Hepatic stellate cell (primary cell): ENCODE measurements at places on chromosomes 6 and 20.

DNA sequence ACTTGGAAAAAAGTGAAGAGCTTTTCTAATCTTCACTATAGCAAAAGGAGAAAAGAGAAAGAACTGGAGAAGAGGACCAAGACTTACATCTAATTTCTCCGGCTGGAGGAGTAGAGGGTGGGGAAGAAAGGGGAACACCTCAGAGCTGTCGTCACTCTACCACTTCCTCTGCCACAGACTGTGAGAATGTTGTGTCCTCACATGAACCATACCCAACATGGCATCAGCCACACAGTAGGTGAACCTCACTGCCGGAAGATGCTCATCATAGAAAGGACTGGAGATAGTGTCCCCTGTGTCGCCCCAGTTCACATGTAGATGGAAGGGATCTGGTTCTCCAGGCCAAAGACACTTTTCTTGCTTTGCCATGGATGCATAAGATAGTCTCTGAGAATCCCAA lies 604.4 kb upstream of the NOX3 start:
- no peak for DNase-seq

DNA sequence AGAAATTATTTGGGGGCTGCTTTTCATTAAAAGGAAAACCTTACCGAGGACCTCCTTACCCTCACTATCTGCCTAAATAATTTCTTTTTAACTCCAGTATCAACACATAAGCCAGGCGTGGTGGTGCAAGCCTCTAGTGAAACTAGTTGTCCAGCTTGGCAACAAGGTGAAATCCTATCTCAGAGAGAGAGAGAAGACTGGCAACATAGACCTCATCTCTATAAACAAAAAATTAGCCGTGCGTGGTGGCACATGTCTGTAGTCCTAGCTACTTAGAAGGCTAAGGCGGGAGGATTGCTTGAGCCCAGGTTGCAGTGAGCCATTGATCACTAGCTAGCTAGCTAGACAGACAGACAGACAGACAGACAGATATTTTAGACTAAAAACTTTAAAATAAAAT lies 92.5 kb downstream of the ARMC2 start:
- DNase-seq = no peak

- DNase-seq = no peak
These were observed 253.4 kb downstream of the PHACTR1 start for GRCh38 chr6:12969966-12970365.

GRCh38 chr6:31418251-31418650 lies 14.9 kb downstream of the MICA start:
- DNase-seq = no peak

DNA sequence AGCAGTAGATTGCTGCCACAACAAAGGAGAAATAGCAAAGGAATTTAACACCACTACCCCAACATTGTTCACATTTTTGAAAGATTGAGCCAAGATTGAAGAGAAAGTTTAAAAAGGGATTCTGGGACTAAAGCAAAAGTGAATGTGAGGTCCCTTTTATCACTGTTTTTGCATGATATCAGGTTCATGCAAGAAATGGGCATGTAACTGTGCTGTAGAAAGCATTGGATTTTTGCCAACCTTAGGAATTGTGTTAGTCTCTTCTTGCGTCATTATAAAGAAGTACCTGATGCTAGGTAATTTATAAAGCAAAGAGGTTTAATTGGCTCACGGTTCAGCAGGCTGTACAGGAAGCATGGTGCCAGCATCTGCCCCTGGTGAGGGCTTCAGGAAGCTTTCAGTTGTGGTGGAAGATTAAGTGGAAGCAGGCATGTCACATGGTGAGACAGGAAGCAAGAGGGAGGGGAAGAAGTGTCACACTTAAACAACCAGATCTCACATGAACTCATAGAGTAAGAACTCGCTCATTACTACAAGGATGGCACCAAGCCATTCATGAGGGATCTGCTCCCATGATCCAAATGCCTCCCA lies 4.6 kb upstream of the GJB7 start:
- DNase-seq = no peak

- DNase-seq = no peak
These were observed 387.7 kb downstream of the BTBD3 start for GRCh38 chr20:12305188-12305950.

DNA sequence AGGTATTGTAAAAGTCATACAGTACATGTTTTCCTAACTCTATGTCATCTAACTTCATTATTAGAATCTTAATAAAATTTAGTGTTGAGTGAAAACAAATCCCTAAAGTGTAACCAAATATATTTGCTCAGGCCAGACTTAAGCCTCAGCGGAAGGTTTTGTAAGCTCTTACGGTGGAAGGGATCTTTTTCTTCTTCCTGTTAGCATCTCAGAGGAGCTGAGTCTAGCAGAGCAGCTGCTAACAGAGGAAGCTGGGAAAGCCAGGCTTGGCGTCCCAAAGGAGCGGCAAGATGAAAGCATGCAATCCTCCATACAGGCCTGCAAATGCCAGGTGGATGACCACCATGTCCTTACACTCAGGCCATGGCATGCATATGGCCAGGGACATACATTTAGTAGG lies 72.4 kb downstream of the ADTRP start:
- no peak for DNase-seq

GRCh38 chr6:30618270-30618797 lies 694 bp downstream of the MRPS18B start:
- DNase-seq = no peak

DNA sequence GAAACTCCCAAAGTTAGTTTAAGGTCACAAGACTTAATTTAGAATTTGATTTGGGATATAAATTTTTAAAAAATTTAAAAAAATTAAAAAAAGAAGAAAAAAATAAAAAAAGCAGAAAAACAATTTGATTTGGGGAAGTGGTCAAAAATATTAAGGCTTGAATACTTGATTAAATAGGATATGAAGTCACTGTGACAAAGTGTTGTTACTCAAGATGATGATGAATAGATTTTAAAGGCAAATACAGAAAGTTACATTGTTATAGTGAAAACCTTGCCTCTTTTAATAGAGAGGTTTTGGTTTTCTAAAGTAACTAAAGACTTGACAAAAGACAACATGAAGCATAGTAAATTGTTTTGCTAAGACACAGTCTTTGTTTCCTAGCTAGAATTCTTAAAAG lies 7.2 kb downstream of the CST9 start:
- DNase-seq = no peak

GRCh38 chr6:156131221-156131903 lies 645.8 kb upstream of the ARID1B start:
- no peak for DNase-seq

- no peak for DNase-seq
These were observed 4.9 kb downstream of the SLC22A2 start for GRCh38 chr6:160253714-160254113.

GRCh38 chr20:36126836-36127527 lies 27.6 kb upstream of the EPB41L1 start:
- DNase-seq = no peak

DNA sequence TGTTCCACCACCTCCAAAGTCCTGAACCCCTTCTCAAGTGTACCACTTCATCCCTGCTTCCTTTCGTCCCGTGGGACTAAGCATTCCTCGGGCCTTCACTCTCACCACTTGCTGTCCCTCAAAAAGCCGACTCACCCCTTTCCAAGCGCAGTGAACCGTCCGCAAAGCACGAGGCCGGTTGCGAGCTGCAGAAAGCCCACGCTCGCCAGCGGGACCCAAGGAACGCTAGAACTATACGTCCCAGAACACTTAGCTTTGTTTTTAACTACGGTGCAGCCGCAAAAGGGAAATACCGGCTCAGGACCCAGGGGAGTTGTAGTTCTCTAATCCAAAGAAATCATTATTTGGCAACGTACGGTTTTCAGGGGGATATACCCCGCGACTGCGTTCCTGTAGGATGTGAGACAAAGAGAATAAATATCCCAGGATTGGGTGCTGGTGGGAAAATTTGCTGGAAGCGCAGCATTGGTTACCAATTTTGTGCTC lies 416 bp upstream of the POLR1H start:
- no peak for DNase-seq

DNA sequence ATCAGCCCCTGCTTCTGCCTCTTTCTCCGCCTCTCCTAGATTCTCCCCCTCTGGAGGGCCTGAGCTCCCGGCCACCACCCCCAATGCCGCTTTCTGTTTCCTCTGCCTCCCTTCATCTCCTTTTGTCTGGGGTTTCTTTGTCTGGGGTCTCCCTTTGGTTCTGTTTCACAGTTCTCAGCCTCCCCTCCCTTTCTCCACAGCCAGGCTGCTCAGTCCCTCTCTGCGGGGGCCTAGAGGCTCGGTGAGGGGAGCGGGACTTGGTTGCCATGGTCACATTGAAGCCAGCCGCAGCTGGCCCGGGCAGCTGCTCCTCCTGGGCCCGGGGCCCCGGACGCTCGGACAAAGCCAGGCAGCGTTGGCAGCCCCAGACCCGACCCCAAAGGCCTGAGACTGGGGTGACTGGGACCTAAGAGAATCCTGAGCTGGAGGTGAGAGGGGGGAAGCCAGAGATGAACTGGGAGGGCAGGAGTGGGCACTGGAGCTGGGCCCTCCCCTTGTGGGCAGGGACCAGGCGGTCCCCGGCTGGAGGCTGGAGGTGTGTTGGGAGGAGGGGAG lies 3.5 kb upstream of the DDR1 start:
- DNase-seq = no peak

DNA sequence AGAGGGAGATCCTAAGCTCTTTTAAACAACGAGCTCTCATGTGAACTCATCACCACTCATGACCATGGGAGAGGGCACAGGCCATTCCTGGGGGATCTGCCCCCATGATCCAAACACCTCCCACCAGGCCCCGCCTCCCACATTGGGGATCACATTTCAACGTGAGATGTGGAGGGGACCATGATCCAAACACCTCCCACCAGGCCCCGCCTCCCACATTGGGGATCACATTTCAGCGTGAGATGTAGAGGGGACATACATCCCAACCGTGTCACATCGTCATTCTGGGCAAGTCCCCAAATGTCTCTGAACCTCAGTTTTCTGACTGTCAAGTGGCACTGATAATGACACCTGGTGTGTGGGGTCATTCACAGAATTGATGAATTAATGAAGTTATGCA lies 641.8 kb downstream of the CDH26 start:
- DNase-seq = no peak

DNA sequence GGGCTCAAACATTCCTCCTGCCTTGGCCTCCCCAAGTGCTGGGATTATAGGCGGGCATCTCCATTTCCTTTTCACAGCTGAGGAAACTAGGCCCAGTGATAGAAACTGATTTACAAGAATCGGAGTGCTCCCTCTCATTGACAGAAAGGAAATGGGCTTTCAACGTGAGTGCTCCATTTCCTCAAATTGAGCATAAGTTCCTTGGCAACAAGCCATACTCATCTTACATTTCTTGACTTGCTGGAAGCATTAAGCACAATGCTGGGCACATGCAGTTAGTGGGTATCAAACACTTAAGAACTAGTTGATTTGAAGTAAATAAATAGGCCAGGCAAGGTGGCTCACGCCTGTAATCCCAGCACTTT lies 54.7 kb downstream of the FGD2 start:
- no peak for DNase-seq

GRCh38 chr6:151089978-151090377 lies 149.8 kb upstream of the AKAP12 start:
- DNase-seq = no peak

DNA sequence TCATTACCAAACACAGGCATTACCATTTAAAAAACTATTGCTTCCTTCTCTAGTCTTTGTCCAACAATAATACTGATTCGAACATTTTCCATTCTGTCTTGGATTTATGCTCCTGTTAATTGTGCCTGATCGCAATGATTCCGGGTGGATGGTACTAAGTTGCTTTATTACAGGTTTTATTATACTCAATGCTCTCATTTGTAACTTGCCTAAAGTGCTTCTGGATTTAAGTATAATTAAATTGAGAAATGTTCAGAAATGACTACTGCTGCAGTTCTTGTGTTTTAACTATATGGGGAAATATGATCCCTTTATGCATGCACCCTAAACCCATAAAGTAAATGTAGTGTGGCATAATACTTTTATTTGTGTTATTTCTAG lies 7.2 kb downstream of the TFAP2A start:
- DNase-seq = no peak

DNA sequence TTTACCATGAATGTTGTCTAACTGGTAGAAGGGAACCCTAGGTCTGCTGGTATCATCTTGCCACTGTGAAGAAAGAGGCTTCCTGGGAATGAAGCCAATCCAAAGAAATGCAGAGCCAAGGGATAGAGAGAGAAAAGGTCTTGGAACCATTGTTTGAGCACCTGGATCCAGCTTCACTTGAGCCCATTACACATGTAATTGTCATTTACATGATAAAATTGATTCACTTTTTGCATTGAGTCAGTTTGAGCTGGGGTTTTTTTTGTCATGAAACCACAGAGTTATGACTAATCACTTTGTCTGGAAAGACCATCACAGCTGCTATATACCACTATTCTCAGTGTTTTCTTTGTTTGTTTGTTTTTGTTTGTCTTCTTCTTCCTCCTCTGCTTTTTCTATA lies 112.3 kb downstream of the CBLN4 start:
- no peak for DNase-seq

GRCh38 chr20:17714597-17714996 lies 14.8 kb downstream of the BANF2 start:
- no peak for DNase-seq

DNA sequence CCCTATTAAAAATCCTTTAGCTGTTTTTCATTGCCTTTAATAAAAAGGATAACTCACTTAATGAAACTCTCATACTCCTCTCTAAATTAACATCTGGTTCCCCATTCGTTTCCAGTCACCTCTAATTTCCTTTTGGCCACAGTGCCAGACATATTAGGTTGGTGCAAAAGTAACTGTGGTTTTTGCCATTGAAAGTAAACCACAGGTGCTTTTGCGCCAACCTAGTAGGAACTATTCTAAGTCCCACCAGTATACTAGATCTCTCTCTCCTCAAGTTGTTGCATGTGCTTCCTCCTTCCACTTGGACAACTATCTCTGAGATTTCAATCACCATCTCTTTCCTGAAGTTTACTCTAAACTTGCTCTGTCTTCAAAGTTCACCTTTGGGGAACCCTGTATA lies 961.1 kb downstream of the TBC1D32 start:
- DNase-seq = no peak

DNA sequence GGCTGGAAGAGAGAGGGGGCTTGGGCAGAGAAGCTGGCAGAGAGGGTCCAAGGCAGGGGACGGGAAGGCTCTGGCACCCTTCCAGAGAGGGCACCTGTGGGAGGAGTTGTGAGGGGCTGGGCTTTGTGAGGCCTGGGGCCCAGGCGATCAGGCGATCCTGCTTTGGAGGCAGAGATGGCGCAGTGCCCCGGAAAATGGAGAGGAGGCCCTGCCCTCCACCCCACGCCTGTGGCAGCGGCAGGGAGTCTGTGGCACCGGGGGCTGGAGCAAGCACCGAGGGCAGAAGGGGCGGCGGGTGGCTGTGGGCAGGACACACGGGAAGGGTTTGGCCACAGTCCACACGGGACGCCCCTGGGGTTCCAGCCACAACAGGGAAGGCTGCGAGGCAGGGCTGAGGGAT lies 36.5 kb upstream of the FNDC1 start:
- DNase-seq = no peak
